ENCODE measurements at places on chromosomes 1 and 21.
A peak's percentile ranks its signal among the peaks of the same experiment; 100 is the strongest.

DNA sequence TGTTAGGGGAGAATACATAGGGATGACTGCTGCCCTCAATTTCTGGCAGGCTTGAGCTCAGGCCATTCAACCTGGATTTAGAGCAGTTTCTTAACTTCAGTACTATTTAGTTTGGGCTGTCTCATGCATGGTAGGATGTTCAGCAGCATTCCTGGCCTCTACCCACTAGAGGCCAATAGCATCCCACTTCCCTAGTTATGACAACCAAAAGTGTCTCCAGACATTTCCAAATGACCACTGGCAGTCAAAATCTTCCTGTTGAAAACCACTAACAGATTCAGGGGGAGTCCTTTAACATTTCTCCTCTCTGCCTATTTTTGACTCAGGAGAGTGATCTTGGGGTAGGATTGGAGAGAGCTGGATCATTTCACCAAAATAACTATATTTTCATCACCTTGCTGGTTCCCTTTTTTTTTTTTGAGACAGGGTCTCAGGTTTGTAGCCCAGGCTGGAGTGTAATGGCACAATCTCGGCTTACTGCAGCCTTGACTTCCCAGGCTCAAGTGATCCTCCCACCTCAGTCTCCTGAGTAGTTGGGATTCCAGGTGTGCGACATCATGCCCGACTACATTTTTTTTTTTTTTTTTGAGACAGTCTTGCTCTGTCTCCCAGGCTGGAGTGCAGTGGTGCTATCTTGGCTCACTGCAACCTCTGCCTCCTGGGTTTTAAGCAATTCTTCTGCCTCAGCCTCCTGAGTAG, 8.7 kb downstream of the GNAT2 start:
- DNase-seq, result peak; percentile 33

DNA sequence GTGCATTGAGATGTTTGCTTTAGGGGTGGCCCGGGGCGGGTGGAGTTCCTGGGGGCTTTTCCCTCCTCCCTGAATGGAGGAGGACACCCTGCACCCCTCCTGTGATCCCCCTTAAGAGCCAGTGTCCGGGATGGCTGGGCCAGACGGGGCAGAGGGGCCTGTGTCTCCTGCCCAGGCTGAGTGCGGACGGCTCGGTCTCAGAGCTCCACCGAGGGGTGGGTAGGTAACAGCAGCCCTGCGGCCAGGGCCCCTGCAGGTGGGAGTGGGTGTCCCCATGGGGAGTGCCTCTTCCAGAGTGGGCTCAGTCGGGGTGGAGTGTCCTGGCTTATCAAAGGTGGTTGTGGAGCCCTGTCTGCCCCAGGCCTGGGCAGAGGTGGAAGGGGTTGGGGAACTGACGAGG, 23.1 kb downstream of the TP73 start:
- no peak for DNase-seq

DNA sequence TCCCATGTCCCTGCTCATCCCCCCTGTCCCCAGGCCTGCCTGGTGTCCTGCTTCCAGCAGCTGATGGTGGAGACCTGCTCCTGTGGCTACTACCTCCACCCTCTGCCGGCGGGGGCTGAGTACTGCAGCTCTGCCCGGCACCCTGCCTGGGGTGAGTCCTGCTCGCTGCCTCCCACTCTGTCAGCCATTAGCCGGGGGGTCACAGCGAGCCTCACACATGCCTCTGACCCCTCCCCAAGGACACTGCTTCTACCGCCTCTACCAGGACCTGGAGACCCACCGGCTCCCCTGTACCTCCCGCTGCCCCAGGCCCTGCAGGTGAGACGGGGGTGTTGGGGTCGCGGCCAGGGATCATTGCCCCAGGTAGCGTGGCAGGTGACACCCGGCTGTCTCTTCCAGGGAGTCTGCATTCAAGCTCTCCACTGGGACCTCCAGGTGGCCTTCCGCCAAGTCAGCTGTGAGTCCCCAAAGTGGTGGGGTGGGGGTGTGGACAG, 10.0 kb downstream of the SCNN1D start:
- DNase-seq, result no peak

- DNase-seq, result peak; percentile 72
Measured at GRCh38 chr1:109399326-109399957, 1.7 kb upstream of the SORT1 start.

GRCh38 chr1:180811886-180812285, 100.8 kb upstream of the KIAA1614 start:
- DNase-seq, result peak; percentile 14

DNA sequence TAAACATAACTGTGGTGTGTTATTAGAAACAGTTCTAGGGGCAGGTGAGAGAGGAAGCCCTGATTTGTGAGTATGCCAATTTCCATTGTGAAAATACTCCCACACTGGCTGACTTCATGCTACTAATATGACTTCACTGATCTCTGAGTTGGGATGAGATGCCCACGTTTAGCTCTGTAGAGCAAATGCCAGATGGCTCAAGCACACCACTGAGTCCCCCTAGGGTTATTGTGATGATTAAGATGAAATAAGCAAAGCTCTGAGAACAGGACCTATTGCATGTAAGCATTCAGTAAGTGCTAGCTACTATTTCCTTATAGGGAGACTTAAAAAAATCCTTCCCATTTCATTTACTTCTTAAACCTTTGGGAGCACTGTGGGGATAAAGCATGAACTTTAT, 117.6 kb downstream of the CENPF start:
- no peak for DNase-seq

Measured in HT1080 (cell line).